SW480 (cell line): ENCODE measurements at places on chromosomes 5 and 9.

DNA sequence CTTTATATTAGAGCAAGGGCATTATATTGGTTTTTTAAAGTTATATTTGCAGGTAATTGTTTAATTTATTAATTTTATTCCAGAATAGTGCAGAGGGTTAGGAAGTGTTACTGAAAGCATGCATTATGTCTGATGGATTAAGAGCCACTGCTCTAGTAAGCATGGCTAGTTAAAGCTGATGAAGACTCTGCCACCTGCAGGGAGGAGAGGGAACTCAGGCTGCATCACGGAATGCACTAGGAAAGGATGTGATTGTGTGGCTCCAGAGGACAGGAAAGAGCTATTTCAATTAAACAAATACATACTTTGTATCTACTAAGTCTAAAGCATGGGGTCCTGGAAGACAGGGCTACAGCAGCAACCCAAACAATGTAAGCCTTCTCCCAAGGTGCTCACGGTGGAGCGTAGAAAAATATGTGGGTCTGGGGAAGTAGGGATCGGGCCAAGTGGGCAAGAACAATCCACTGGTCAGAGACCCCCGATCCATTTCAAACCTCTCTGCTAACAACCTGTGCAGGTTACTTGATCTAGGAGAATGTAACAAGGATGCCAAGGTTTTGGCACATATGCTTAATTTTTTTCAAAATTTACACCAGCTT is 15.3 kb upstream of the GRXCR2 start:
- DNase-seq, result peak; percentile 73

DNA sequence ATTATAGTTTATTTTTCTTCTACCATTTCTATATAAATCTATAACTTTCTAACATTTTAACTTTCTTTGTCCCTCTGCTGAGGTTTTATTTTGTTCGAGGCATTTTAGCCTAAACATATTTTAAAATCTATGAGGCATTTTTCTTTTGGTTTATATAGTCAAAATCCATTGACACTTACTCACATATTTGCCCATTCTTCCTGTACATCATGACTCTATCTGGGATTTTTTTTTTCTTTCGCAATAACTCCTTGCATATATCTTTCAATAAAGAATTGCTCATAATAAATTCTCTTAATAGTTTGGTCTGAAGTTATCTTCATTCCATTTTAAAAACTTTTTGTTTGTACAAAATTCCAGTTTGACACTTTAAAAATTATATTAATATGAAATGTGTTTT is 632.3 kb downstream of the TLE4 start:
- no peak for DNase-seq

DNA sequence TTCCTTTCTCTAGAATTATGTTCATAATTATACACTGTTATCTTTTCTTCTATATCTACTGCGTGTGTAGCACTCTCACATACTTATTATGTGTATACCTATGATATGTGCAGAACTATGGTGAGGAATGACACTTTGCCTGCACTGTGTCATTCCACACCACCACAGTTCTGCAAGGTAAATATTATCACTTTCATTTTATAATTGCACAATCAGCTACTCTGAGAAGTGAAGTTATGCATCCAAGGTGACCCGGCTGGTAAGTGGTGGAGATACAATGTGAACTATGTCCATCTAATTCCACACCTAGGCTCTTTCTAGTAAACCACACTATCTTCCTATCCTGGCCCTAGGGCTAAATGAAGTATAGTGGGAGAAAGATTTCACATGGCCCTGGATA is 170.1 kb upstream of the ATP10B start:
- DNase-seq, result no peak

DNA sequence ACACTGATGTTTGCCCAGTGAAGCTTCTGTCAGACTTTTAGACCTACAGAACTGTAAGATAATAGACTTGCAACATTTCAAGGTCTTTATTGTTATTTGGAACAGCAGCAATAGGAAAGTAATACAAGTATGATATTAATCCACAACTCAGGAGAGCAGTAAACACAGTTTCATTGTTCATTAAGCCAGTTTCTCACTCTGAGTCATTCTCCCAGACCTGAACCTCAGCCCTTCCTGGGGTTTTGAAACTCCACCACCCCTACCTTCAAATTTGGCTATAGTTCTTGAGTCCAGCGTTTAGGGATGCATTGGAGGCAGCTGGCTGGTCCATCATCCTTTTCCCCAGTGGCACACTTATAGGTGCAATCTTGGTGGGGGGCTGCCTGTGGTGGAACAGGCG is 203.2 kb downstream of the RAB3C start:
- DNase-seq, result no peak

DNA sequence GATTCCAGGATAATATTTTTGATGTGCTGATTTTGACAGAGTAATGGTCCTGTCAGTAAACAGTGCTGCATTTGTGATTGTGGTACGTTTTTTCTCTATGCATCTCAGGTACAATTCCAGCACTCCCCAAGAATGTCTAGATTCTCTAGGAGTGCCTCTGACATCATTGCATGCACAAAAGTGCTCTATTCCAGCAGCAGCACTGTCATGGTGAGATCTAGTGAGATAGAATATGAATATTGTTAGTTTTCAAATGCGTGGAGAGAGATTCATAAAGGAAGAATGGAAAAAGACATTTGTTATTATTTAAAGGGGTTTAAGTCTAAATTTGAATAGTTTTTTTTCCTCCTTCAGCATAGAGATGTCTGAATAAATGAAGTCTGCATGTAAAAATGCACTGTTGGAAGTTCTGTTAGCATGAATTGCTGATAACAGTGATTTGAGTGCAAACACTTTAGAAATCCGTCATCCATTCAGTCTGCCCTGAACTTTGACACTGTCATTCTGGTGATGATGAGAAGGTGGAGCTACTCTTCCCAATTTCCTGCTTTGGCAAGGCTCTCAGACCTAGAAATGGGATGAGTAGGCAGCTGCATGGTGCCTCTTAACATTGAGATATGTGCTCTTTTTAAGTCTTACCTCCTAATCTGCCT is 84.6 kb downstream of the GAPVD1 start:
- no peak for DNase-seq
